Stimulated activated CD8-positive, alpha-beta memory T cell treated with anti-CD3 and anti-CD28 coated beads, Interleukin-2, amount 100 ng/mL, for 1 hour (primary cell): ENCODE measurements at places on chromosomes 7 and 10.

DNA sequence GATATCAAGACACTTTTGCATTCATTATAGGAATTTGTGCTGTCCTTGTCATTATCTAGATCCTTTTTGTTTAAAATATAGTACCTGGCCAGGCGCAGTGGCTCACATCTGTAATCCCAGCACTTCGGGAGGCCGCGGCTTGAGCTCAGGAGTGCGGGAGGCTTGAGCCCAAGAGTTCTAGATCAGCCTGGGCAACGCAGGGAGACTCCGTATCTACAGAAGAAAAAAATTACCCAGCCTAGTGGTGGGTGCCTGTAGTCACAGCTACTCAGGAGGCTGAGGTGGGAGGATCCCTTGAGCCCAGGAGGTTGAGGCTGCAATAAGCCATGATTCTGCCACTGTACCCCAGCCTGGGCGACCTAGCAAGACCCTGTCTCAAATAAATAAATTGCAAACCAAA lies 621 bp upstream of the MORN4 start:
- DNase-seq: no peak

DNA sequence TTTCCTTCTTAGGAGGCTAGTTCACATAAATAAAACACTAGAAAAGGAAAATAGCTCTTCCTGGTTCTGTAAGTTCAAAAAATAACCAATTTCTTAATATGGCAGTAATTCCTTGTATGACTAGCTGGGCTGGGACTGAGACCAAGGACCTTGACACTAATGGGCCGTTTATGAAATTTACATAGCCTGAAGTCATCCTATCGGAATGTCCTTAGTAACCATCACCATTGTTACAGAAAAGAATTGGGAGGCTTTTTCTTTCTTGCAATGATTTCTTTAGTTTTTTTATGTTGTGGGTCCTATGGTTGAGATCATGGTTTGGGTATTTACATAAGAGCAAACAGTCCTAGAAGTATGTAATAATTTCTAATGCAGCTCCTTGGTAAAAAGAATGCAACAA lies 87.1 kb upstream of the HDAC9 start:
- DNase-seq: no peak

GRCh38 chr10:128695931-128696330 lies 569.7 kb upstream of the MKI67 start:
- DNase-seq: no peak

DNA sequence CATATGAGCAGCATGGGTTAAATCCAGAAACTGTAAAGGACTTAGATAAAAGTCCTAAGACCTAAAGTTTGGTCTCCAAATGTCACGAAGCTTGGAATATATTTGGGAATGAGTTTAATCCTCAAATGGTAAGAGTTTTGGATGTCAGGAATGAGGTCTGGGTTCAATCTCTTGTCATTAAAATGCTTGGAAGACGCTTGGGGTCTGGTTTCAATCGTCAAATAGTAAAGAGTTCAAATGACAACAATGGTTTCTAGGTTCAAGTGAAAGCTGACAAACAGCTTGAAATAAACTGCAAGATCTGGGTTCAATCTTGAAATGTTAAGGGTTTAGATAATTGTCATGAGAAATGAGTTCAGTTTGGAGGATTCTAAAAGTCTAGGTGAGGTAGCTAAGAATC lies 385.5 kb upstream of the HPS1 start:
- no peak for DNase-seq

- no peak for DNase-seq
Observed at GRCh38 chr7:17497549-17498167, 199.2 kb downstream of the AHR start.

DNA sequence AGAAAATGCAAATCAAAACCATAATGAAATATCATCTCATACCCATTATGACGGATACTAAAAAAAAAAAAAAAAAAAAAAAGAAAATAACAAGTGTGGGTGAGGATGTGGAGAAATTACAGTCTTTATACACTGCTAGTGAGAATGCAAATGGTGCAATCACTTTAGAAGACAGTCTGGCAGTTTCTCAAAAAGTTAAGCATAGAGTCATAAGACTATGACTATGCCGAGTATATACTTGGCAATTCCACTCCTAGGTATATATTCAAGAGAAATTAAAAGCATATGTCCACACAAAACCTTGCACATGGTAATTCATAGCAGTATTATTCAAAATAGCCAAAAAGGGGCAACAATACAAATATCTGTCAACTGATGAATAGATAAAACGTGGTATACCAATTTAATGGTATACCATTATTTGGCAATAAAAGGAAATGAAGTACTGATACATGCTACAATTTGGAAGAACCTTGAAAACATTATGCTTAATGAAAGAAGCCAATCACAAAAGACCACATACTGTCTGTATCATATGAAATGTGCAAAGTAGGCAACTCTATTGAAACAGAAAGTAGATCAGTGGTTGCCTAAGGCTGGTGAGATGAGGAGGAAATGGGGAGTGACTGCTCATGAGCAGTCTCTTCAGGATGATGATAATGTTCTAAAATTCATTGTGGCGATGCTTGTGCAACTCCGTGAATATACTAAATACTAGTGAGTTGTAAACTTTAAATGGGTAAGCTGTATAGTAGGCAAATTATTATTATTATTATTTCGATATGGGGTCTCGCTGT lies 90.1 kb upstream of the NANOS1 start:
- no peak for DNase-seq

DNA sequence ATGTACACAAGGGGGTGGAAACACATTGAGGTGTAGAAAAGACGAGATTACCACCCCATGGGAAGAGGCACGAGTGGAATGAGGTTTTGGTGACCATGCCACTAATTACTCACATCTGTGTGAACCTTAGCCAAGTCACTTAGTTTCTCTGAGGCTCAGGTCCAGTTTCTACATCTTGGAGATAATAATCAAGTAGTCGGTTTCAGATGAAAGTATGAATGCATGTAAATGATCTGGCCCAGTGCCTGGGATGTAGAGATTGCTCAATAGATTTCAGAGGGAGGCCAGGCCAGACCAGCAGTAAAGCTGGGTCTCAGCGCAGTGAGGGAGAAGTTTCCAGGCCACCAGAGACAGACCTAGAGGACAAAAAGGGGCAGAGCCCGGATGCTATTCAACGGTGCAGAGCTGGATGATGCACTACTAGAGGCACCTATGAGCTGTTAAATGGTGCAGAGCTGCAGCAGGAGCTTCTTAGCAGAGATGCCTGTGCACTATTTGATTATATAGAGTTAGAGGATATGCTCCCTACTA lies 725.1 kb downstream of the GRID1 start:
- DNase-seq: no peak

DNA sequence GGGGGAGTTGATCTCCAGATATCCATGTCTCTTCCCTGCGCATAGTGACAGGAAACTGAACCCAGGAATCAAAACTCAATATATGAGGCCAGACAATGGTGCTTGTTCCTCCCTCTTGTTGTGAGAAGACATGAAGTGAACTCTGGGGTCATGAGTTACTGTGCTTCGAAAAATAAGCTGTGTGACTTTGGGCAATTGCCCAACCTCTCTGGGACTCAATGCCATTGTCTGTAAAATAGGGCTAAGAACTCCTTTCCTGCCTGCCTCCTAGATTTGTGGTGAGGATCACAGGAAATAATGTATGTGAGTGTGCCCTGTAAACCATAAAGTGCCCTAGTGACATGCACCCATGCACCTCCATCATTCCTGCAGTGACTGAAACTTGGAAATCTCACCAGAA lies 48.4 kb downstream of the SYPL1 start:
- no peak for DNase-seq

- DNase-seq: no peak
Observed at GRCh38 chr7:158240801-158241200, 346.8 kb downstream of the PTPRN2 start.

GRCh38 chr10:94199565-94199964 lies 163.2 kb downstream of the NOC3L start:
- DNase-seq: no peak

GRCh38 chr10:25867321-25867720 lies 66.7 kb upstream of the MYO3A start:
- DNase-seq: no peak

DNA sequence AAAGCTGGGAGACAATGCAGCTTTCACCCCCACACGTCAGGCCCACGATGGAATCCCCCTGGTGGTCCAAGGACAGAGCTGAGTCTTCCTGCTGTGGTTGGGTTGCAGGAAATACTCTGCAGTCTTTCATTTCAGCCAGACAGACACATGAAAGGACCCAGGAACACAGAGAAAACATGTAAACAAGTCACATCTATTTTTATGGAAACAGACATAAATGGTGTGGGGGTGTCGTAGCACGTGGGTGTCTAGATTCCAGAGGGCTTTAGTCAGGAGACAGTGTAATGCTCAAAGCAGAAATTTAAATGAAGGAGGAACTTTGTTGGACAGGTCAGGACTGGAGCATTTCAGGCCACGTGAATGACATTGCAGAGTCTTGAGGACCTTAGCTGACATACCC lies 444.6 kb downstream of the SUGCT start:
- DNase-seq: no peak

DNA sequence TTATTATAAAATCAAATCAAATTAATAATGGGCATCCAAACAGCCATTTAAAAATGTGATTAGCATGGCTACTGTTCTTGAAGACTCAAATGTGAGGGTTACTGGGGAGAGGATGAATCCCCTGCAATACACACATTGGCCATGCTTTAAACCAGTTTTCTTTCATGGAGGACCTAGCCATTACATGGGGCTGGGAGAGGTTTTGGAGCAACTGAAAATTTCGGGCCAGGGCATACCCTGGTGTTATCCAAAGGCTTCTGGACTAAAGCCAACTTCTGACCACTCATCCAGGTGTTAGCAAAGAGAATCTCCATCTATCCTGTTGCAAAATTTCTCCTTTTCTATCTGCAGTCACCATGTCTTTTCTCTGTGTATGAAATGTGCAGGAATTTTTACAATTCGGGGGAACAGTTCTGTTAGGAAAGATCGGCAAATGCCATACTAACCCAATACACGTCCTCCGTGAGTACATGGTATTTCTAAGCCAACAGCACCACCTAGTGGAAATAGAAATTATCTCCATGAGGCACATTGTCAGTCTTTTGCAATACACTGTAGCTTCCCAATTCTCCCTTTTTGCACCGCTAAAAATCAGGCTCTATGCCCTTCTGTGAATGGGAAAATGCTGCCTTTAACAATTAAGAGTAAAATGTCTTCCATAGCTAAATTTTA lies 47.0 kb upstream of the ZNF107 start:
- no peak for DNase-seq

- DNase-seq: no peak
Observed at GRCh38 chr10:104842704-104843103, 201.6 kb downstream of the SORCS3 start.

- no peak for DNase-seq
Observed at GRCh38 chr10:22444219-22444788, 99.0 kb downstream of the SPAG6 start.

- no peak for DNase-seq
Observed at GRCh38 chr10:8242295-8242872, 187.9 kb downstream of the GATA3 start.

GRCh38 chr7:125316466-125316865 lies 386.8 kb upstream of the POT1 start:
- no peak for DNase-seq

- DNase-seq: no peak
Observed at GRCh38 chr10:95377950-95378349, 87.1 kb upstream of the PDLIM1 start.

DNA sequence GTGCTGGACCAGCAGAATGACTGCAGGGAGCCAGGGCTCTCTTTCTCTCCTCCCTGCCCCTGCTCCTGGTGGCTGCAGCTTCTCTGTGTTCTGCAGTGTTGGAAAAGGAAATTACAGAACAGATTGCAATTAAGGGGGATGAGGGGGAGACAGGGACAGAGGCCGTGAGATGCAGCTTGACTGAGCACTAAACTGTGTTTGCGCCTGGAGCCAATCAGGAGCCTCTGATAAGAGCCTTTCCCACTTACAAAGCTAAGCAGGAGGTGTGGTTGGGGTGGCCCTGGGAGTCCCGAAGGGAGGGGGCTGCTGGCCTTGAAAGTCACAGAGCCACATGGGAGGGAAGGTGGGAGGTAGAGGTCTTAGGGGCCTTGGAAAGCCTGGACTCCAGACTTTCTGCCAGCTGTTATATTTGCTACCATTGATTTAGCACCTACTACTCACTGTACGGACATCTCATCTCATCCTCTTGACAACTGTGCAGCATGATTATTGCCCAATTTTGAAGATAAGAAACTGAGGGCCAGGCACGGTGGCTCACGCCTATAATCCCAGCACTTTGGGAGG lies 26.7 kb downstream of the TRIM8 start:
- DNase-seq: no peak

- no peak for DNase-seq
Observed at GRCh38 chr10:97939446-97939990, 89.9 kb downstream of the GOLGA7B start.

DNA sequence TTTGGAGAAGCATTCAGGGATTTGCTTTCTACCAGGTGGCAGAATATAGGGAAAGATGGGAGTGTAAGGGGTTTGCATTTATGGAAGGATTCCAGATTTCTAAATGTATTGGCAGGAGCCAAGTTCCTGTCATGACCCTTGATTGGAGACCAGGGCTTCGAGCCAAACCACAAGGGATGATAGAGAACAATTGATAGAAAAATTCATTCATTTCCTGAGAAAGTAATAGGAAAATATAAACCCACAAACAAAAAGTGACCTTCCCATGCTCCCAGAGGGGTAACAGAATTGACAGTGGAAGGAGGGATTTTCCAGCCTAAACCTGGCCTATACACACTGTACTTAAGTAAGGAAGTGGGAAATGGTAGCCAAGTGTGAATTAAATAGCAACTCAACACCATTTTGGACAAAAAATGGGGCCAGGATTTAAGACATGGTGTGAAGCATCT lies 22.4 kb upstream of the IFIT2 start:
- DNase-seq: no peak

GRCh38 chr10:118531105-118531852 lies 64.2 kb downstream of the PRLHR start:
- no peak for DNase-seq
